ENCODE measurements at places on chromosomes 12 and 14. TPM values are rescaled to one million over a fixed set of nuclear protein-coding genes. Genes with fewer than 3 reads are reported as not detected.

DNA sequence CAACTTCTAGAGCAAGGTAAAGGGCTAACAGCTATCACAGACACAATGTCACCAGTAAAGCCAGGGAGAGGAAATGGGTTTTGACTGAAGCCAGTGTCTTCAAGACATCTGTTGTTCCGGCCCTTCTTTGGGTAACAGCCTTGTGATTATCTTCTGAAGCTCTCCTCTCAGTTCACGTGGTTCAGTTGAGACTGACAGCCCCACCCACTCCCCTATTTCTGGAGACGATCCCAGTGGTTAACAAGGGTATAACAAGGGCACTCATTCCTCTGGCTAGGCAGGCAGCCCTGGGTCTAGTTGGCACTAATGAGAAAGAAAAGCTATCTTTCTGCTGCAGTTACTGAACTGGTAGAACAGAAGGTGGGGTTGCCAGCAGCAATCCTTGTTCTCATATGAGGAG is 6.9 kb downstream of the GNPTAB start:
- H3K27ac ChIP-seq, result peak overlapping the region; percentile 36
- DNase-seq, result no peak
- H3K27me3 ChIP-seq, result no peaks in the 10 kb centered on the region
- peaks cover 12% of the 10 kb centered on the region for H3K4me1 ChIP-seq
- H3K4me3 ChIP-seq, result no peak overlapping the region

KRT73 gene
- not detected for total RNA-seq

- H3K36me3 ChIP-seq, result no peaks in the 10 kb centered on the region
- no peaks in the 10 kb centered on the region for H3K27me3 ChIP-seq
- no peak overlapping the region for H3K27ac ChIP-seq
- DNase-seq, result no peak
Measured at GRCh38 chr12:115857923-115858322, 419.6 kb downstream of the MED13L start.

PAWR gene
- total RNA-seq, result 107 TPM

DNA sequence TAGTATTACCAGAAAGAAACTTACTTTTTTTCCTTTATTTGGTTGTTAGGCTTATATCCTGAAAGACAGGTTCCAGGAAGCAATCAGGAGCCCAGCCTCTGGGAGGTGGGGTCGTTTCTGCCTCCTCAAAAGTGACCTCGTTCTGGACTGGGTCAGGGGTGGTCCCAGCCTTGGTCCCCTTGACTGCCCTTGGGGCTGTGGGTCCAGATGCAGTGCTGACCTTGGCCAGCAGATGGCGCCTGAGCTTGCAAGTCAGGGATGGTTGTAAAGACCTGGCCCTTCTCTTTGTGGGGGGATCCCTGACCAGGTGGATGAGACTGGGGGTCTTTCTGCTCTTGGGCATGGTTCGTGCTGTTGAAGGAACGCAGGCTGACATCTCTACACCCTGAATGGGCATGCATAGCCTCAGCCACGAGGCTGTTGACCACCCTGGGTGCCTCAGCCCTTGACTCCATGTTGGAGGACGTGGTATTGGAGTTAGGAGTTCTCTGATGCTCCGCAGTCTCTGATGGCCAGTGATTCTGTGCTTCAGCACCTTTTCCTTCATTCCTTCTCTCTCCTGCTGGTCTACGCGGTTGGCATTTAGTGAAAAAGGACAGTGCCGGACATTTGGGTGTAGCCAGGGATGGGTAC is 62.4 kb downstream of the ADCK1 start:
- DNase-seq, result peak; percentile 83
- H3K27me3 ChIP-seq, result no peaks in the 10 kb centered on the region
- H3K36me3 ChIP-seq, result peaks cover 10% of the 10 kb centered on the region
- H3K4me3 ChIP-seq, result no peak overlapping the region
- H3K4me1 ChIP-seq, result peaks cover 7% of the 10 kb centered on the region
- no peak overlapping the region for H3K27ac ChIP-seq

DNA sequence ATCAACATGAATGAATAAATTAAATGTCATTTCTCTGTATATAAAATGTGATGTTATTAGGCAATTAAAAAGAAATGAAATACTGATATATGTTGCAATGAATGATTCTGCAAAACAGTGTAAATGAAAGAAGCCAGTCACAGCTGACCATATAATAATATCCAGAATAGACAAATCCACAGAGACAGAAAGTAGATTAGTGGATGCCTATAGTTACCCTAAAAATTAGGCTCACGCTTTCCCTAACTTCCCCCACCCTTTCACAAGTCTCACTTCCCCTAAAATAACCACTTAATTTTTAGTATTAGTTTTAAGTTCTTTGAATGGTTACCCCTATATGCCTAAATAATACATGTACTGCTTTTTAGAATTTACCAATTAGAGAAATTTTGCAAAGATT is 348.9 kb upstream of the FAR2 start:
- H3K4me3 ChIP-seq, result no peak overlapping the region
- no peaks in the 10 kb centered on the region for H3K27me3 ChIP-seq
- H3K4me1 ChIP-seq, result no peaks in the 10 kb centered on the region
- no peak overlapping the region for H3K27ac ChIP-seq

CCNB1IP1 gene
- 95.9 TPM for total RNA-seq

IAPP gene
- total RNA-seq, result 10.0 TPM

- H3K27ac ChIP-seq, result peak overlapping the region; percentile 31
- H3K36me3 ChIP-seq, result peaks cover 6% of the 10 kb centered on the region
- H3K27me3 ChIP-seq, result no peaks in the 10 kb centered on the region
Measured at GRCh38 chr14:91327250-91327595, 82.7 kb upstream of the GPR68 start.

DNA sequence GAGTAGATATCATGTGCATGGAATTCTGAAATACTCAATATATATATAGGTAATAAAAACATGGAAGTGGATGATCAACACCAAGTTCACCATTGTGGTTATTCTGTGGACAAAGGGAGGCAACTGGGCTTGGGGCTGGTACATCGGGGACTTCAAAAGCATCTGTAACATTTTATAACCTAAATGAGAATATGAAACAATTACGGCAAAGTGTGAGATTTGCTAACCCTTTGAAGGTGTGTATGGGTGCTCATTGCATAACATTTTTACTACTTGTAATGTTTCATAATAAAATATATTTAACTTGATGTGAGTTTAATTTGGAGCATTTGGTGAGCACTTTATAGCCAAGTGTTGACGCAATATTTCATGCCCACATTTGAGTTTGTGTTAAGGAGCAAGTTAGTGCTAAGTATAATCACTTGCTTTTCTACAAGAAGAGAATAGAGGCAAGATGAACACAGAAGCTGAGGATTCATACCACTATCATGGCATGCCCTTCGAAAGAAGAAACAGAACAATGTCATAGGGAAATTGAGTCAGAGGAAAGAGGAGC is 109.3 kb downstream of the NTN4 start:
- H3K36me3 ChIP-seq, result no peaks in the 10 kb centered on the region
- H3K27ac ChIP-seq, result no peak overlapping the region
- H3K27me3 ChIP-seq, result peaks cover 3% of the 10 kb centered on the region
- no peaks in the 10 kb centered on the region for H3K4me1 ChIP-seq
- H3K4me3 ChIP-seq, result no peak overlapping the region

DNA sequence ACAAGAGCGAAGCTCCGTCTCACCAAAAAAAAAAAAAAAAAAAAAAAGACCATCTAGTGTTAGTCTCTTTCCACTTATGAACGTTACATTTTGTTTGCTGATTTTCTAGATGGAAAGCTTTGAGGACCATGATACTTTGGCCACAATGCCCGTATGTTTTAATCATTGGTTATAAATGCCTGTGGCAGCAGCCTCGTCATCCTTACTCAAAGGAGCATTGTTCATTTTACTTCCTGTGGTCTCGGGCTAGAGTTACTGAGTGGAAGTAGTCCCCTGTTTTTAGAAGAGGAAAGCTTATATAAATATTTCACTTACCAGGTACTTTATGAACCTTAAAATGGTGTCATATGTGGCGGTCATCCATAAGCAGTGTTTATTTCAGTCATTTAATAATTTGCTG is 359.9 kb downstream of the AEBP2 start:
- DNase-seq, result no peak
- peaks cover 3% of the 10 kb centered on the region for H3K27me3 ChIP-seq
- H3K27ac ChIP-seq, result no peak overlapping the region
- no peaks in the 10 kb centered on the region for H3K36me3 ChIP-seq
- H3K4me1 ChIP-seq, result no peaks in the 10 kb centered on the region
- no peak overlapping the region for H3K4me3 ChIP-seq

Measured in type B pancreatic cell (in vitro differentiated cells).